ENCODE measurements at places on chromosomes 5 and 9.

GRCh38 chr9:105026451-105026850, 98.5 kb upstream of the ABCA1 start:
- DNase-seq = no peak

- DNase-seq = no peak
These were observed 81.0 kb upstream of the HTR4 start for GRCh38 chr5:148735301-148735835.

DNA sequence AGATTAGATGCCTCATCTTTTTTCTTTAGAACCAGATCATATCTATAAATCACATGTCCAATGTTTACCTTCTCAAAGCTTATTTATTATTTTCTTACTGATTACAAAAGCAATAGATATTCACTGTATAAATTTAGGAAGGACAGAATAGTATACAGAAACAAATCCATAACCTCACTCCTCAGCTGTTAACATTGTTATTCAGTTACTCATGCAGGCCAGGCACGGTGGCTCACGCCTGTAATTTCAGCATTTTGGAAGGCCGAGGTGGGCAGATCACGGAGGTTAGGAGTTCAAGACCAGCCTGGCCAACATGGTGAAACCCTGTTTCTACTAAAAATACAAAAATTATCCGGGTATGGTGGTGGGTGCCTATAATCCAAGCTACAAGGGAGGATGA, 15.3 kb downstream of the STOM start:
- no peak for DNase-seq

GRCh38 chr5:171311322-171312077, 2.5 kb downstream of the TLX3 start:
- DNase-seq = no peak

DNA sequence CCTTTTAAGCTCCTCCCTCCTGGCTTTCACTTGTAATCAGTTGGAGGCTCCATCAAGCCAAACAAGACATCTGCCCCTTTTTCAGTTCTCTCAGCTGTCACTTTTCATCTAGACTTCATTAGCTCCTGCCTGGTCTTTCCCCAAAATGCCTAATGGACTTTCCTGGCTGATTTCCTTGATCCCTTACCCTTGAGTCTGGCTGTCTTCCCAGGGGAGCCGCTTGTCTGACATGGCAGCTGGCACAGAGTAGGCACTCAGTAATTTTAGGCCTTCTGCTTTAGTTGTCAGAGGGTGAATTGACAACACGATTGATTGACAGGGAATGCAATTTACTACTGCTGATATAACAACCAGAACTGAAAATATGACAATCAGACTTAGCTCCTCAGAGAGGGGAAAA, 2.1 kb downstream of the C9orf153 start:
- DNase-seq = no peak

DNA sequence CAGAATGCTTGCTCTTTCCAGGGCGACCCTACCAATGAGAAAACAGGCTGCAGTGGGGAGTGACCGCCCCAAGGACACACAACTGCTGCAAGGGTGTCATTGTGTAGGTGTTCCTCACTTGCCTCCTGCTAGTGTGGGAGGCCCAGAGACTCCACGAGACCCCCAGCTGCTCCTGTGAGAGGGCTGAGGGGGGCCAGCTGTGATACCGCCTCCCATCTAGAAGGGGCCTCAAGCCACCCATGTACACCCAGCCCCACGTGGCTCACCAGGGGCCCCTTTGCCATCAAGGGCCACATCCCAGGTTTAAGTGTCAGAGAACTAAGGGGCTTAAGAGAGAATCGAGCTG, 1.3 kb upstream of the ASS1 start:
- no peak for DNase-seq

Measured in GM12891 (cell line).